GM19239 (cell line): ENCODE measurements at places on chromosomes 12 and 14.
A peak's percentile ranks its signal among the peaks of the same experiment; 100 is the strongest.

DNA sequence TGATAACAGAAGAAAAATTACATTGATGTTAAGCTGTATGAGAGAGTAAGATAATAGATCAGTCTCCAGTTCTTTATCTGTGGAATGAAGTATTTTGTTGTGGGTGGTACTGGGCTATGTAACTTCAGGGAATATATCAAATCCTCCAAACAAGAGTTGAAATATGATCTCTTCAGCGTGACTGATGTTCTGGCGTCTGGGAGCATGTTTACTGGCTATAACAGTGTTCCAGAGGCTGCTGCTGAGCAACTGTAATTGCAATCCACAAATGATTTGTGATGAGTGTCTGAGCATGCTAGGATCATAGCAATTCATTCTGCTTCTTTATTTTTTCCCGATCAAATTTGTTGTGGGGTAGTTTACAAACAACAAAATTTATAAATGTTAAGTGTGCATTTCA is 18.6 kb upstream of the CCDC198 start:
- DNase-seq = no peak

DNA sequence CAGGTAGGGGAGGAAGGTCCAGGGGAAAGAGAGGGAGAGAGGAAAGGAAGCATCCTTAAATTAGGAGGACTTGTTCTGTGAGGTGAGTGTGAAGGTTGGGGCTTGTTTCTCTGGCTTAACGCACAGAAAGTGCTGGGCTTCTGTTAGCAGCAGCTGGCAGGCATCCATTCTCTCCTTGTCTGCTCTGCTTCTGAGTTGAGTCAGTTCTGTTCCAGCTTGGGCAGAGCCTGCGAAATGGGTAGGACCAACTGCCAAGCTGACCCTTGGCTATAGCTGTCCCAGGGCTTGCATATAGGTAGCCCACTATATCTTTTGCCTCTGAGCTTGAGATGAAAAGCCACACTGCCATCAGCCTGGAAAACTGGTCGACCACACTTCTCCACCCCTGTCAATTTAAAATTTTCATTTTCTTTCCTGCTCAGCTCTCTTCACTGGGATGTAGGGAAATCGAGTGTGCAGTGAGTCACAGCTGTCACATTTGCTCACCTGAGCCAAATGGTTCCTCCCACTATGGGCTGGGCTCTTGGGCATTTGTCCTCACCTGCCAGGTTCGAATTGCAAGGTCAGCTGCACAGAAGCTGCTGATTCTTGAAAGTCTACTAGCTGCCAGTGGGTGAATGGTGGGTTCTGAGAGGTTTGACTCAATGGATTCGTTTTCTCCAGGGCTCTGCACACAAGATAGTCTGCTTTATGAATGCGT is 256.4 kb upstream of the PWP1 start:
- no peak for DNase-seq

DNA sequence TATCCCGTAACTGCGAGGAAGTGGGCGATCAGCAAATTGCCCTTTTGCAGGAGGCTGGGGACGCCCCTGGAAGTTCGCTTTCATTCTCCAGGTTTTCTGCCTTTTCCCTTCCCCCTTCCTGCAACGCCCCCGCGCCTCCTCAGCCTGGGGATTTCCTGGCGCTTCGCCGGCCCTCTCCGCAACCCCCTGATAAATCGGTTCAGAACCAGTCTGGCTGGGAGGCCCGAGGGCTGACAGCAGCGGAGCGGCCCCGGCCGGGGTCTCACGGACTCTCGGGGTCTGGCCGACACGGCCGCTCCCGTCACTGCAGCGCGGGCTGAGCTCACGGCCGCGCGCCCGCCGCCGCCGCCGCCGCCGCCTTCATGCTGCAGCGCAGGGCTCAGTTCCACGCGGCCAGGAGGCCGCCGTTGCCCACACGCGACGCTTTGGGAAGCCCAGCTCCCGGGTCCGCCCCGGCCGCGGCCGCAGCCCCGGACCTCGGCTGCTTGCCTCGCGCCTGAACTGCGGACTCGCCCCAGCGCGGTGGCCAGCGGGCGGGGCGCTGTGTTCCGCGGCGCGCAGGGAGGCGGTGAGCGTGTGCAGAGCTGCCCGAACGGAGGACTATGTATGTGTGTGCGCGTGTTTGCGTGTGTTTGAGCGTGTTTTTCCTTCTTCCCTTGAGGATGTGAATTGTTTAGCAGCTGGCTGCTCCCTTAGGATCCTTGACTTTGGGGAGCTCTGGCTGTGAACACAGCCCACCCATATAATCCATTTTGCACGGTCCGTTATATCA is at the start of gene LRFN5:
LRFN5 (plus strand) TSS at position 345 of the 772 bp plus-strand sequence.
- no peak for DNase-seq

DNA sequence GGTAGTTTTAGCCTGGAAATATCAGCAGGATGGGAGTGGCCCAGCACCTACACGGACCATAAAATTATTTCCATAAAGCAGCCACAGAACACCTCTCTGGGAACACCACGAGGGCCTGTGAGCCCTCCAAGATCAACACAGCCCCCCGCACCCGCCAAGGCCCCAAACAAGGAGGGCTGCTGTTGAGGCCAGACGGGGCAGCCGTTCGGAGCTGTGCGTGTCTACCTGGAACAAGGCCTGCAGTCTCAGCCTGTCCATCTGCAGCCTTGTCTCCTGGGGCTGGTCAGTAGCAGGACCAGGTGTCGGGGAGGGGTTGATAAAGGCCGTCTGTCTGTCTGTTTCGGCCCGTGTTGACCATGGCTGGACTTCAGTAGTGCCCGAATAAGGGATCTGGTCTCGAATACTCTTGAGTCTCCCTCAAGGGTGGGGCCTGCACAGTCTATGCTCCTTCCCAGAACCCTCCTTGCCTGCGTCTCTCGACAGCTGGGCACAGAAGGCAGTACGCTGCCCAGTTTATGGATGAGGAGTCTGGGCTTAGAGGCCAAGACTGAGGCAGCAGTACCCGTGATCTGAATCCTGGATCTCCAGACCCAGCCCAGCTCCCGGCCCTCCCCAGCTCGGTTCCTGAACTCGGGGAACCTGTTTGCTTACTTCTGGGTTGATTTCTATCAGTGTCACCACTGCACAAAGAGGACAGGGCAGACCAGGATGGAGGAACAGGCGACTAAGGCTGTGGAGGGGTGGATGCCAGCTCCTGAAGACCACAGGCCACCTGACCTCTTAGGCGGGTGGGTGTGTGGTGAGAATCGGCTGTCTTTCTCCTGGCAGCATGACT is 23.1 kb upstream of the DLK1 start:
- no peak for DNase-seq

- DNase-seq = peak; percentile 45
These were observed 8.9 kb downstream of the IKZF4 start for GRCh38 chr12:56029666-56030293.

DNA sequence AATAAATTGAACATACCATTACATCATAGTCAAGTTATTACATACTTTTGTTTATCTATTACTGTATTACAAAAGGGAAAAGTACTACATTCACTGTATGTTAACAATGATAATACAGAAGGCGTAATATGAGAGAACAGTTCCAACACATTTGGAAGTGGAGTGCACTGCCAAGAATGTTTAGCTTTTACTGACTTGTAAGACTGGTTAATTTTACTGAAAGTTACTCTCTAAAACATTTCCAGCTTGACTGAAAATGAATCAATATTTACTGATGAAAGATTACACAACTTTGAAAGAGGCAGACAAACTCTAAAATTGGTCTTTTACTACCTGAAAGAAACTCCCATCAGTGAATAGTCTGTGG is 728.5 kb downstream of the FSCB start:
- no peak for DNase-seq

DNA sequence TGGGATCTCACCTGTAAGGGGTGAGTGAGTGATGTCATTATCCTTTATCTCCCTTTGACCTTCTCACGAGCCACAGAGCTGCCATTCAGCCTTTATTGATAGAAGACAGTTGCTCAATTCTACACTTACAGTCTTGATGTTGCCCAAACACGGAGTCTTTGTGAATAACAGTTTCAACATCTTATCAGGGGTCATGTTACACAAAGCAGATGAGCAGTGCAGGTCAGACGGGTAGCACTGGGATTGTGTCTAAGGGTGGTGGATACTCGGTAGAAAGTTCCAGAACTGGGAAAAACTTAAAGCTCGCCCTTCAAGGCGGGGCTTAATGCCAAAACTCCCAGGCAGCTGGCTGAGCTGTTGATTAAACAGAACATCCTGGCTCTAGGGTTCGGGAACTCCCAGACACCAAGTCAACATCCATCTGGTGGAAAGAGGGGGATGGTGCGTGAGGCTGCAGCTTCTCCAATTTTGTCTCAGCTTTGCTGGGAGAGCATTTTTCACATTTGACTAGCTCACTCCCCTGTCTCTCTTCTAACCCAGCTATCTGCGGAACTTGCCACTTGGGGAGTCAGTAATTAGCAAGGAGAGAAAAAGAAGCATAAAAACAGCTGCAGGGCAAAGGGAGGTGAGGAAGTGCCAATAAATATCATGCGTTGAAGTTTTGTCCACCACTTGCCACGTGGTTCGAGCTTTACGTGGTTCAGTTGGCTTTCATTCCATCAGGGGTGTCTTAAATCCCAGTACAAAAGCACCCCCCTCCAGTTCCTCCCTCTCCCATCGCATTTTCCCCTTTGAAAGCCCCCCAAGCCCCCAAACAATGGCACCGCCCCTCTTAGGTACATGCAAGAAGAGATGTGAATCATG is 31.0 kb downstream of the FOXN4 start:
- DNase-seq = no peak

- no peak for DNase-seq
These were observed 22.1 kb upstream of the CLEC14A start for GRCh38 chr14:38278035-38278434.

GRCh38 chr12:6113691-6114475 is 10.6 kb downstream of the VWF start:
- no peak for DNase-seq

- no peak for DNase-seq
These were observed 168.1 kb upstream of the PRICKLE1 start for GRCh38 chr12:42757624-42758119.

GRCh38 chr14:103698380-103699260 is 16.6 kb downstream of the XRCC3 start:
- DNase-seq = no peak

DNA sequence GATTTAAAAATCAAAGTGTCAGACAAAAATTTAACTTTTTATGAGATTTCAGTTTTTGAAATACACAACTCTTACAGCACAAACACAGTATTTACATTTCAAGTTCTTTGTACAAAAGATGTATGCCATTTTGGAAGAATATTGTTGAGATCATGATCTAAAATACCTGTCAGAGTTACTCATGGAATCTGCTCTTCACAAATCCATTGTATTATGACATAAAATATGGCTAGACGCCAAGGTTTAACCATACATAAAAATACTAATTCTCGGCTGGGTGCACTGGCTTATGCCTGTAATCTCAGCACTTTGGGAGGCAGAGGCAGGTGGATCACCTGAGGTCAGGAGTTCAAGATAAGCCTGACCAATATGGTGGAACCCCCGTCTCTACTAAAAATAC is 6.2 kb upstream of the SYCP3 start:
- no peak for DNase-seq

- DNase-seq = no peak
These were observed 1.7 kb upstream of the JPH4 start for GRCh38 chr14:23580152-23580926.

DNA sequence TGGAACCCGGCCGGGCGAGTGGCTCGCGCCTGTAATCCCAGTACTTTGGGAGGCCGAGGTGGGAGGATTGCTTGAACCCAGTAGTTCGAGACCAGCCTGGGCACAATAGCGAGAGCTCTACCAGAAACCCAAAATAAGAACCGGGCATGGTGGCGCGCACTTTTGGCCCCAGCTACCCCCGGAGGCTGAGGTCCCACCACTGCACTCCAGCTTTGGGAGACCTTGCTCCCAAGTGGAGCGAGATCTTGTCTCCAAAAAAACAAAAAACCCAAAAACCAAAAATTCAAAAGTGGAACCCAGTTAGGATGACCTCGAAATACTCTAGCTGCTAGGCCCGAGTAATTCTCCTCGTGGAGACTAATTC is 769 bp upstream of the VTI1B start:
- DNase-seq = no peak

- DNase-seq = no peak
These were observed 2.8 kb upstream of the SP7 start for GRCh38 chr12:53338916-53339315.

- DNase-seq = no peak
These were observed 230.0 kb downstream of the MSRB3 start for GRCh38 chr12:65508276-65509035.

DNA sequence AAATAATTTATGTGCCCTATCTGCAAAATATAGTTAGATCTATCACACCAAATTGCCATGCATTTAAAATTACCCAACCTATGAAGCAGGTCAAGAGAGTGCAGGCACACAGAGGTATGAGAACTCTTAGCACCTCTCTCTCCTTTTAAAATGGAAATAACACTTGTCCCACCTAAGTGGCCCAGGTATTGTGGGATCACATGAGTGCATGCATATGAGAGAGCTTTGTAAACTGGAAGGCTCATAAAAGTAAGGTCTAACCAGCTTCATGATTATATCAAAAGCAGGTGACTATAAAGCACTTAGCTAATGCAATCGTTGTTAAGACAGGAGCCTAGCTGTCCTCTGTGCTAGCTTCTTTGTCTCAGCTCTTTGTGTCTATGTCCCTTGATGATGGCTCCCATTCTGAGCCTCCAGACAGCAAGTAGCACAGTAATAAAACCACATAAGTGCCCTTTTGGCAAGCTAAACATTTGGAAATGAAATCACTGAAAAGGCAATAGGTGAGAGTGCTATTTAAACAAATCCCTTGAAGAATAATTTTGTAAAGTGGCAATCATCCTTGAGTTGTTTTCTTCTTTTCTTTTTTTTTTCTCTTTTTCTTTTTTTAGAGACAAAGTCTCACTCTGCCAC is 219.0 kb downstream of the NTF3 start:
- DNase-seq = no peak

DNA sequence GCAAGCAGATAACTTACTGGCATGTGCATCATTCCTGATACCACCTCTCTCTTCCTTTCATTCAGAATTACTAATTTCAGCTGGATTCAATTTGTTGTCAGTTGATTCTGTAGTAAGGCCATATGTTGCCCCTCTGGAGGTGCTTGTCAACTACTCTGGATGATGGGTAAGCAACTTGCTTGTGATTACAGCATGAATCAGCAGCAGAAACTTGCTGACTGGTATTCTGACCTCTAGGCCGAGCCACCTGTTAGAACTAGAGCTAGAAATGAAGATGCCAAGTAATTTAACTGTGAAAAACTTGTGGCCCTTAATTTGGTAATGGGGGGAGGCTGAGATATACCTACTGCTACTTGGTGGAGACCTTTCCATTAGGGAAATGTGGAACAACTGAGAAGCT is 5.1 kb downstream of the RNF10 start:
- no peak for DNase-seq
